ENCODE measurements at places on chromosomes 13 and 19.

- DNase-seq = no peak
Observed at GRCh38 chr19:4584670-4585460, 25.4 kb upstream of the SEMA6B start.

GRCh38 chr13:51590231-51590970 lies 6.1 kb downstream of the WDFY2 start:
- DNase-seq = no peak

DNA sequence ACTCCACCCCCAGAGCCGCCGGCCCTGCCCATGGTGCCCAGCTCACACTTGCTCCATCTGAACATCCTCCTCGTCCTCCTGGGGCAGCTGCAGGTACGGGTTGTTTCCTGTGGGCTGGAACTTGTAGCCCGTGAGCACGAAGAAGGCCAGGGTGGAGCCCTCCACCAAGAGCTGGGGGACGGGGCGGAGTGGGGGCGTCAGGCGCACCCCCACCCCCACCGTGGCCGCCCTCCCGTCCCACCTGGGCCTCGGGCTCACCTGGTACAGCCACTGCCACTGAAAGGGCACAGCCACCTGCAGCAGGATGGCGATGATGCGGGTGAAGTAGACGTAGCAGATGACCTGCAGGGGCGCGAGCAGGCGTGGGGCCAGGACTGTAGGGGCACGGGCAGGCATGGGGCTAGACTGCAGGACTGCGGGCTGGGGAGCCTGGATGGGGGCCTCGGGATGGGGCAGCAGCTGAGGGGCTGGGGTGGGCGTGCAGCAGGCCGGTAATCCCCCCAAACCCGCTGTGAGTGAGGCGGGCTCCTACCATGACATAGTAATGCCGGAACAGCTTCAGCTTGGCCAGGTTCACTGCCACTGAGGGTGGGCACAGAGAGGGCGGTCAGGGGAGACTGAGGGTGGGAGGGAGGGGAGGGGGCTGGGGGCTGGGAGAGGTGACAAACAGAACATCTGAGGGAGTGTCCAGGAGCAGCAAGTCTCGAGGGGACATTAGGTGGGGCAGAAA lies 6.3 kb downstream of the GPR108 start:
- DNase-seq = no peak

DNA sequence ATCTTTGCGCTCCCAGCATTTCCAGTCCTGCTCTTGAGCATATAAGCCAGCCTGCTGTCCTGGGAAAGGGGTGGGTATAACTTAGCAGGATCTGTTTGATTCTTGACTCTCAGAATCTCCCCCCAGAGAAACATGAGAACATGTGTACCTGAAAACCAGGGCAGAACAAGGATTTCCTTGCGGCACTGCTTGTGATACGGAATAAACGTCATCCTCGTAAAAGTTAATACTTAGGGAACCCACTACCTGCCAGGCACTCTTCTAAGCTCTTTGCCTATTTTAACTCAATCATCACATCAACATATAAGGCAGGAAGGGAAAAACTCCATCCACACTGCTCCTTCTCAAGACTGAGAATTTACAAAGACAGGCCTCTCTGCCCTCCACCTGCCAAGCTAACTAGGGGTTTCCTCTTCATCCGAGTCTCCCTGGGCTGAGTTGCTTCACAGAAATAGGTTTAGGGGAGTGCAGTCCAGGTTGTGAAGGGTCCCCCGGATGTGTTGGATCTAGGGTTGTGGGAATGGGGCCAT lies 1.1 kb downstream of the ZNF653 start:
- no peak for DNase-seq

DNA sequence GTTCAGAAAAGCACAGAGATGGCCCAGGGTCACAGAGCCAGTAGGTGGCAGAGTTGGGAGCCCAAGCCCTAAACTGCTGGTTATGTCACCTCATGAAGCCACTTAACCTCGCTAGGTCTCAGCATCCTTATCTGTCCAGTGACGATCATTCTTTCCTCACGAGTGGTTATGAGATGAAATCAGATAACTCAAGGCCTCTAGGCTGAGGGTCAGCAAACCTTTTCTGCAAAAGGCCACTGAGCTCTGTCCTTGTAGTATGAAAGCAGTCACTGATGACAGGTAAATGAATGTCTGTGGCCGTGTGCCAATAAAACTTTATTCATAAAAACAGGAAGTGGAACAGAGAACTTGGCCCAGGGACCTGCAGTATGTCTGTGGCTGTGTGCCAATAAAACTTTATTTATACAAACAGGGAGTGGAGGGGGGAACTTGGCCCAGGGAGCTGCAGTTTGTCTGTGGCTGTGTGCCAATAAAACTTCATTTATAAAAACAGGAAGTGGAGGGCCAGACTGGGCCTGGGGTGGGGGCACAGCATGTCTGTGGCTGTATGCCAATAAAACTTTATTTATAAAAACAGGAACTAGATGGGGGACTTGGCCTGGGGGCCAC lies 71.2 kb downstream of the GNG7 start:
- no peak for DNase-seq

DNA sequence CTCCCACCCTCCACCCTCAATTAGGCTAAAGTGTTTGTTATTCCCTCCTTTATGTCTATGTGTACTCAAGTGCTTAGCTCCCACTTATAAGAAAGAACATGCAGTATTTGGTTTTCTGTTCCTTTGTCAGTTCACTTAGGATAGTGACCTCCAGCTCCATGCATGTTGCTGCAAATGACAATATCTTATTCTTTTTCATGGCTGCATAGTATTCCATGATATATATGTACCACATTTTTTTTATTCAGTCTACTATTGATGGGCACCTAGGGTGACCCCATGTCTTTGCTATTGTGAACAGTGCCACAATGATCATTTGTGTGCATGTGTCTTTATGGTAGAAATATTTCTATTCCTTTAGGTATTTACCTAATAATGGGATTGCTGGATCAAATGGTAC lies 114.3 kb downstream of the DLEU7 start:
- no peak for DNase-seq

GRCh38 chr19:14871619-14872230 lies 14.2 kb downstream of the OR7A17 start:
- no peak for DNase-seq

DNA sequence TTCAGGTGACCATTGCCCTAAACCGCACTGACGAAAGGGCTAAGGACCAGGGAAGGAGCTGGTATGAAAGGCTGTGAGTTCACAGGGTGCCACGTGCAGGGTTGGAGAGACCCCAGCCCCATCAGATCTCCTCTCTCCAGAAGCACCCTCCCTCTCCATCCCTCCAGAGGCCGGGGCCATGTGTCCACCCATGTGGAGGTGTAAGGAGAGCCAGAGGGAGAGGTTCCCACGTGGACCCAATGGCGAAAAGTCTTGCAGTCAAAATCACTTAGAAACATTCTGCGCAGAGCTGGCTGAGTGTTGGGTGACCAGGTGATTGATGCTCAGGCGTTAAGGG lies 168.3 kb downstream of the COL4A1 start:
- no peak for DNase-seq

GRCh38 chr13:30906411-30907051 lies 460 bp downstream of the MEDAG start:
- no peak for DNase-seq

- DNase-seq = no peak
Observed at GRCh38 chr13:62997696-62998095, 1582.0 kb upstream of the PCDH20 start.

DNA sequence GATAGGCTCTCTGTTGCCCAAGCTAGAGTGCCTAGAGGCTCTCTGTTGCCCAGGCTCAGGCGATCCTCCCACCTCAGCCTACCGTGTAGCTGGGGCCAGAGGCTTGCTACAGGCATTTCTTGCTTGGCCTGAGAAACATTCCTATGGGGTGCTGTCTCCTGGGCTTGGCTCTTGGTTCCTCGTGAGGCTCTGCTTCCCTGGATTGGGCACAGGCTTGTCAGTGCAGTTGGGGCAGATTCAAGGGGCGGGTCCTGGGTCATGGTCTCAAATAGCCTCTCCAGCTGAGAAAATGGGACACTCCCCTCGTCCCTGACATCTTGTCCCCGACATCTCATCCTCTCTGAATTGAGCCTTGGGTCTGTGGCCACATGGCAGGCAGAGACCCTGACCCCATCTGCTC lies 4.9 kb downstream of the TSSK6 start:
- DNase-seq = no peak

GRCh38 chr19:3821857-3822364 lies 35.7 kb upstream of the MATK start:
- DNase-seq = peak; percentile 79

GRCh38 chr19:12840091-12841079 lies 2.1 kb downstream of the MAST1 start:
- peak; percentile 47 for DNase-seq

DNA sequence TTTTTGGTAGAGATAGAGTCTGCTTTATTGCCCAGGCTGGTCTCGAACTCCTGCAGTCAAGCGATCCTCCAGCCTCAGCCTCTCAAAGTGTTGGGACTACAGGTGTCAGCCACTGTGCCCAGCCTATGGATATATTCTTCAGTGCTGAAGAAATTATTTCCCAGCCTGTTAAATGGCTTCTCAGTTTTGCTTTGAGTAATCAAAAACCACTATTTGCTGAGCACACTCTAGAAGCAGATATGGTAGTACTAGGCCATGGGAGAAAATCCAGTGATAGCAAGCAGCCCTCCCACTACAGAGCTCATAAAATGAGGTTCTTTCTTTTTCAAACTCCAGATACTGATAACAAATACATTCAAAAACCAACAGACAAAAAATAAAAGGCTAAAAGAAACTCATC lies 80.6 kb upstream of the CLDN10 start:
- DNase-seq = no peak

DNA sequence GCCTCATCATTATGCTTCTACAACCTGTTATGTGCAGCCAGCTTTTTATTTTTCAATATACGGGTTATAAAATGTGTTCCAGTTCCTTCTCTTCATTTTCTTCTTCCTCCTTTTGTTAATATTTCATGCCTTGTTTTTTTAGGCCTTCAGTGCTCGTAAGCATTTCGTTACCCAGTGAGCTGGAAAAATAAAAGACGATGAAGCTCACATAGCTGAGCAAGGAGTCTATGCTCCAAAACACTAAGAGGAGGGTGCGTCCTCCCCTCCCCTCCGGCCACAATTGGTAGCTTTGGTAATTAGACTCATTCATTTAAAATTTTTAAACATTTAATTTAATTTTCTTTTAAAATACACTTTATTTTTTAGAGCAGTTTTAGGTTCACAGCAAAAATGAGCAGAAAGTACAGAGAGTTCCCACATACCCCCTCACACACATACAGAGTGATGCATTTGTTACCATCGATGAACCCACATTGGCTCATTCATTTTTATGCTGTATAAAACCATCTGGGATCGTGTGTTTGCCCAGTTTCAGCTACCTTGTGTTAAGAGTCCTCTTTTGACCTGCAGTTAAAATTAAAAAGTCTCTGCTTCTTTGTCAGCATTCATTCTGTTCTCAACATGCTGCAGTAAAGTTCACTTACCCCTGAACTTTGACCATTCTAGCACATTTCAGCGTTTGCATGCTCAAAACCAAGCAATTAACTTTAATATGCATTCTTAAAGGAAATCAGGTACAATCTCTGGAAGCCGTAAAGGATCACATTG lies 223.9 kb downstream of the LACC1 start:
- DNase-seq = no peak

GRCh38 chr19:14127176-14127575 lies 9.2 kb downstream of the ASF1B start:
- DNase-seq = no peak

DNA sequence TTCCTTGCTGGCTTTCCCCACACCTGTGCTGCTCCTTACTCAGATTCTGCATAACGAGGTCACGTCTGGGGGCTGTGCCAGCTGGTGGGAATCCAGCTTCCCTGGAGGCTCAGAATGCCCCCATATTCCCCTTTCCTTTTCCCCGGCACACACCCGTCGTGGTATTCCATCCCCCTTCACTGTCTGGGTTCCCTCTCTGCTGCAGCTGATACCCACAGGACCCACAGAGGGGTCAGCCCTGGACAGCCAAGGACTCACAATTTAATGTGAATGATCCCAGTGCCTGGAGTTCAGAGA lies 4.2 kb upstream of the MYH14 start:
- no peak for DNase-seq

GRCh38 chr19:8262431-8262830 lies 45.7 kb downstream of the CD320 start:
- DNase-seq = no peak

DNA sequence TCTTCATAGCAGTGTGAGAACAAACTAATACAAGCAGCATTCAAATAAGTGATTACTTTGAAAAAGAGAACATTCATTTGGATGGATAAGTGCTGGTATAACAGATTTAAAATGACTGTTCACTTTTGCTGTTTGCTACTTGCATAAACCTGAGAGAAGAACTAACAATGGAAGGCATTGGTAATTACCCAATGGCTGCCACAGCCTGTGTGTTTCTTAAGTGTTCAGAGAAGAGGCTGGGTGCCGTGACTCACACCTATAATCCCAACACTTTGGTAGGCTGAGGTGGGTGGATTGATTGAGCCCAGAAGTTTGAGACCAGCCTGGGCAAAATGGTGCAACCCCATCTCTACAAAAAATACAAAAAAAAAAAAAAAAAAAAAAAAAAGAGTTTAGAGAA lies 4.9 kb upstream of the TEX26 start:
- DNase-seq = peak; percentile 13

GRCh38 chr13:20714563-20715329 lies 11.2 kb downstream of the IL17D start:
- DNase-seq = no peak

GRCh38 chr19:17491287-17491686 lies 20.2 kb upstream of the PGLS start:
- no peak for DNase-seq

GRCh38 chr13:77502104-77502720 lies 33.3 kb upstream of the SCEL start:
- DNase-seq = no peak

DNA sequence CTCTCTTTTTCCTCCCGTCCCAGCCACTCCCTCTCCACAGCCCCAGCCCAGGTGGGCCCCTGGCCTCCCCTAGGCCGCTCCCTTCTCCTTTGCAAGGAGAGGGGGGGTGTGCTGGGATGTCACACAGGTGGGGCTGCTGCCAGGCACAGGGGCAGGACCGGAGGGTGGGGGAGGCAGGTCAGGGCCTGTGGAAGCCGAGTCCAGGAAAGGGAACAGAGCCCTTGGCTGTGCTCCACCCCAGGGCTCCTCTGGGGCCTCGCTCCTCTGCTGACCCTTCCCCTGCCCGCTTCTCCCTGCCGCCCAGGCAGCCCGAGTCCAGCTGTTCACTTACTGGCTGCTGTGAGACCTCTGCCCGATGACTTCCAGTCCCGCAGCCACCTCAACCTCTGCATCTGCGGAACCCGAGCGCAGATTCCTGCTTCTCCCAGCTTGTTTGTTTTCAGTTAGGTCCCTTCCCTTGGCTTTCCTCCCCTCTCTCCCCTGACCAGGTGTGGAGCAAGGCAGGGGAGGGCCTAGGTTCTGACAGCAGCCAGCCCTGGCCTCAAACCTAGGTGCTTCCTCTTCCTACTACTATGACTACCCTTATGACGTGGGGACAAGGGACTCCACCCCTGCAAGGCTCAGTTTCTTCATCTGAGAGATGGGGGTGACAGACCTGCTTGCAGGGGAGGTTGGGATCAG lies 850 bp upstream of the KLK11 start:
- no peak for DNase-seq

- no peak for DNase-seq
Observed at GRCh38 chr13:42393573-42394360, 121.8 kb downstream of the AKAP11 start.

Measured in stimulated activated CD4-positive, alpha-beta T cell treated with anti-CD3 and anti-CD28 coated beads, TNF-alpha, amount 100 ng/mL, for 48 hours (primary cell).